ENCODE measurements at places on chromosomes 13 and 19. TPM values are rescaled to one million over a fixed set of nuclear protein-coding genes. Genes with fewer than 3 reads are reported as not detected.

- no peak for DNase-seq
- no peaks in the 10 kb centered on the region for H3K27me3 ChIP-seq
- no peaks in the 10 kb centered on the region for H3K36me3 ChIP-seq
Observed at GRCh38 chr13:108711386-108711785, 82.0 kb downstream of the MYO16 start.

DNA sequence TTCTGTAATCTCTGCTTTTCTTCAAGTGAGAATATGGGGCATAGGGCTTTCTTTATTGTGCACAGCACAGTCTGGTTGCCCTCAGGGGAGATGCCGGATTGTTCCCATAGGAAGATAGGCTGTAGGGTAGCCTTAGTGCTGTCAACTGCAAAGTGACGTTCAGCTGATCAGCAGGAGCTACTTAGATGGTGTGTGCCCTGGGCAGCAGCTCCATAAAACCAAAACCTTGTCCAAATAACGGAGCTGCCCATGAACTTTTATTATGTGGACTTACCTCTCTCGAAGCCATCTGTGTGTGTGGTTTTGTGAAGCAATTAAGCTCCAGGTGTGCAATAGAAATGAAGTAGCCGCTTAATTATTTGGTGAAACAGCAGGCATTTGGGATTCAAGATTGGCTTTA lies 120.0 kb upstream of the RNF113B start:
- no peaks in the 10 kb centered on the region for H3K36me3 ChIP-seq
- no peaks in the 10 kb centered on the region for H3K27me3 ChIP-seq
- DNase-seq: no peak
- H3K4me3 ChIP-seq: no peak overlapping the region
- peaks cover 39% of the 10 kb centered on the region for H3K4me1 ChIP-seq

DNA sequence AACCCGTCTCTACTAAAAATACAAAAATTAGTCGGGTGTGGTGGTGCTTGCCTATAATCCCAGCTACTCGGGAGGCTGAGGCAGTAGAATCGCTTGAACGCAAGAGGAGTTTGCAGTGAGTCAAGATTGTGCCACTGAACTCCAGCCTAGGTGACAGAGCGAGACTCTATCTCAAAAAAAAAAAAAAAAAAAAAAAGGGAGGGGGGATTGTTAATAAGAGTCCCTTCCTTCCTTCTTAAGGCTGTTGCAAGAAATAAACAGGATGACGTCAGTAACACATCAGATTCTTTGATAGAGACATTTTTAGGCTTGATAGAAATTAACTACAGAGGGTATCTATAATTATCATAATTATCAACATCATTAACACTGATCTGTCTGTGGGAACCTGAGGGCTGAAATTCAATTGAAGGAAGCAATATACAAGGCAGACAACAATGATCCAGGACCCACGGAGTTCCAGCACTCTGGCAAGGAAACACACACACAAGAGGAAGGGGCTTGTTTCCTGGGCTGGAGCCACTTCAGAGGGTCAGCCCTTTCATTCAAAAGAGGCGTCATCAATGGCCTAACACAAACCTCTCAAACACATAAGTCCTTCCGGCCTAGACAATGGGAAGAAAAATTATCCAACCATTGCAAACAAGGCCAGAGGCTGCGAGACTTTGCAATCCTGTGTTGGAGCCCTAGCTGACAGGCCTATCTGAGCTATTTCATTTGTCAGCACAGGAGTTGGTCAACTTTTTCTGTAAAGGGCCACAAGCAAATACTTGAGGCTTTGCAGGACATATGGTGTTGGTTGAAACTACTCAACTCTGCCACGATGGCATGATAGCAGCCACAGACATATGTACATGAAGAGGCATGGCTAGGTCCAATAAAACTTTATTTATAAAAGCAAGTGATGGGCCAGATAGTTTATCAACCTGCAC lies 105.2 kb downstream of the INSR start:
- peaks cover 4% of the 10 kb centered on the region for H3K36me3 ChIP-seq
- H3K27ac ChIP-seq: no peak overlapping the region
- H3K4me1 ChIP-seq: peaks cover 2% of the 10 kb centered on the region
- H3K27me3 ChIP-seq: no peaks in the 10 kb centered on the region
- no peak overlapping the region for H3K4me3 ChIP-seq

KCTD4 gene
- 3.5 TPM for total RNA-seq

DNA sequence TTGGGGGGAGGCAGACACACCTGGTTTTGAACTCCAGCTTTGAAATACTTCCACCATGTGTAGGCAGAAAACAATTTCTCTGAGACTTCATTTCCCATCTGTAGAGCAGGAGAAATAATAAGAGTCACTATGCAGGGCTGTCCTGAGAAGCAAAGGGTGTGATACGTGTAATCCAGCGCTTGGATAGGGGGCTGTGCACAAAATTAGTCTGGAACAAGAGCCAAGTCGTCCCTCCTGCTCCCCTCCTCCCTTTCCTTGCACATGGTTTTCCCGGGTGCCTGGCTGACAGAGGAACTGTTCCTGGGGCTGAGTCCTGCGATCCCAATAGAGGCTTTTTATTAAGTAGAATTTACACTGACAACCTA lies 29.6 kb upstream of the UBE2L5 start:
- peaks cover 54% of the 10 kb centered on the region for H3K4me1 ChIP-seq
- no peak overlapping the region for H3K27ac ChIP-seq
- DNase-seq: no peak

IGFL2 gene
- total RNA-seq: 39.2 TPM
